ENCODE measurements at places on chromosomes 5 and 9.

GRCh38 chr5:61701877-61702602, 370.0 kb downstream of the ZSWIM6 start:
- no peak for DNase-seq

GRCh38 chr9:70352802-70353201, 61.7 kb downstream of the KLF9 start:
- no peak for DNase-seq

GRCh38 chr5:78574131-78574673, 74.4 kb downstream of the LHFPL2 start:
- DNase-seq = no peak

- no peak for DNase-seq
These were observed 135.2 kb downstream of the MPDZ start for GRCh38 chr9:13144166-13144775.
